ENCODE measurements at places on chromosomes 5 and 9.

GRCh38 chr9:133204993-133205336 lies 4.1 kb downstream of the OBP2B start:
- no peak for DNase-seq

- DNase-seq = peak; percentile 69
Observed at GRCh38 chr5:172173564-172174153, 14.4 kb downstream of the STK10 start.

- DNase-seq = no peak
Observed at GRCh38 chr5:106459541-106459940, 1211.2 kb downstream of the EFNA5 start.

DNA sequence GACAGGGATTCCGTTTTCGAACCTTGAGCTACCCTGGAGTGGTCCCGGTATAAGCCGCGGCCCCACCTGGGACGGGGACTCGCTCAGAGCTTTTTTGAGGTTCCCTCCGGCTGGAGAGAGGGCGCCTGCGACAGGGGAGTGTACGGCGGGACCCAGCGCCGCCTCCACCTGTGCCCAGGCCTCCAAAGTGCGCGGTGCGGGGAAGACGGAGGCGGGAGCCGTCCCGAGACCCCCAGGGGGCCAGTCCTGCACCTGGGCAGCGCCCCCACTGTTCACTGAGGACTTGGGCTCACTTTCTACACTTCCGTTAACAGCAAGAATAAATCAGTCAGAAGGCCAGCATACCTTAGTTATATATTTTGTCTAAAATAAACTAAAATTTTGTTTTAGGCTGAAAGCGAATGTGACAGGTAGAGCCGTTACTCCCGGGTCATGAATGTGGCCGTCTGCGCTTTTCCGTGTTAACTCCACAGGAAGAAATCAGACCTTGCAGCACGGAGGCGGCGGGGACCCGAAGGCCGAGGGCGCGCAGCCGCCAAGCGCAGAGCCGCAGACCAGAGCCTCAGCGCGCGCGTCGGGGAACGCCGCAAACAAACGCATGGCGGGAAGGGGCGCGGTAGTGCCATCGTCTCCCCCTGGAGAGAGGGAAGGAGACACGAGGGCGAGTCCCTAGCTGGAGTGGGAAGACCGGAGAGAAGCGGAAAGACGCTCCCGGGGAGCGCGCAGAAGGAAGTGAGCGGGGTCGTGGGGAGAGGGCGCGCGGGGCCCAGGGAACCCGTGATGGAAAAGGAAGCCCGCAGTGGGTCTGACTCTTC lies 14.1 kb downstream of the TRIM7 start:
- peak; percentile 60 for DNase-seq

- DNase-seq = peak; percentile 22
Observed at GRCh38 chr5:82349652-82350051, 71.5 kb upstream of the RPS23 start.

DNA sequence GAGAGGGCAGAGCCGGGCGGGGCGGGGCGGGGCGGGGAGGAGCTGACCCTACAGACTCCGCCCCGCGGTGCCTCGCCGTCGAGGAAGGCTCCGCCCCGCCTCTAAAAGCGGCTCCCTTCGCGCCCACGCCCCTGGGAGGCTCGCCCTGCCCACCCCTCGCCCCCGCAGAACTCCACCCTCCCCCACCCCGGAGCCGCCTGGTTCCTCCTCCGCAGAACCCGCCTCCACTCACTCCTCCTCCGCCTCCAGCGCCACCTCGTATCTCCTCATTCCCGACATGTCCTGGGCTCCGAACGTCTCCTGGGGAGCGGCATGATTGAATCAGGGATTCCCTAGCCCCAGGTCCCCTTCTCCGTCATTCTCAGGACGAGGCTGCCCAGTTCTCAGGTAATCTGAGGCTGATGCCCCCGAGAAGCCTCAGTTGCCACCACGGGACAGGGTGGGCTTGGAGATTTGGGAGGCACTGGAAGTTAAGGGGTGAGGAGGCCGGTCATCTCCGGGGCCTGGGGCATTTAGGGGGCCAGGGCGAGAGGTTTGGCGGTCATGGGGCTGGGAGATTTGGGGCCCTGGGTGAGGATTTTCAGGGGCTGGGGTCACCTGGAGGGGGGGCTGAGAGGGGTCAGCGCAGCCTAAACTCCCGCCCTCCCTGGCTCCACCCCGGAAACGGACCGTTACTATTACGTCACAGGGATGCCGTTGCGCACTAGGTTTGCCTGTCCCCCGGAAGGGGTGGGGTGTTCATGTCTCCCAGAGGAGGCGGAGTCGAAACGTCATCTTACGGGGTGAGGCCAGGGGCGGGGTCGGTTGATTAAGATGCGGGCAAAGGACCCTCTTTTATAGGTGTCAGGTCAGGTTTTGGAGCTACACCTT lies 3.2 kb upstream of the CCL27 start:
- DNase-seq = peak; percentile 89

DNA sequence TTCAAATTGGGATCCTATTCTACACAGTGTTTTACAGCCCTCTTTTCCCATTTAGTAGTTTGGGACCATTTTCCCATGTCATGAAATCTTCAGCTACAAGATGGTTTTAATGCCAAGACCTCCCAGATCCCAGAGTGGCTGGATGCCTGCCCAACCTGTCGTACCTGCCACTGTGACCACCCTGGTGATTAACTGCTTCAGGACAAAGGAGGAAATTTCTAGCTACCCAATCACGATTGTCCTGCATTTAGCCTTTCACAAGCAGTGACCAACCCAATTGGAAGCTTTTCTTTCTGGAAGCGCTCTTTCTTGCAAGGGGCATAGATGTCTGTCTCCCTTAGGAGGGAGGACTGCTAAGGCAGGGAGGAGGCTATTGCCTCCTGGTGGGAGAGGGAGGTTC lies 13.8 kb downstream of the IL9 start:
- DNase-seq = no peak

All from activated T-cell treated with anti-CD3 and anti-CD28 coated beads, Interleukin-2, amount 50 U/mL, for 1 hour (primary cell).